ENCODE measurements at places on chromosomes 1 and 21.

DNA sequence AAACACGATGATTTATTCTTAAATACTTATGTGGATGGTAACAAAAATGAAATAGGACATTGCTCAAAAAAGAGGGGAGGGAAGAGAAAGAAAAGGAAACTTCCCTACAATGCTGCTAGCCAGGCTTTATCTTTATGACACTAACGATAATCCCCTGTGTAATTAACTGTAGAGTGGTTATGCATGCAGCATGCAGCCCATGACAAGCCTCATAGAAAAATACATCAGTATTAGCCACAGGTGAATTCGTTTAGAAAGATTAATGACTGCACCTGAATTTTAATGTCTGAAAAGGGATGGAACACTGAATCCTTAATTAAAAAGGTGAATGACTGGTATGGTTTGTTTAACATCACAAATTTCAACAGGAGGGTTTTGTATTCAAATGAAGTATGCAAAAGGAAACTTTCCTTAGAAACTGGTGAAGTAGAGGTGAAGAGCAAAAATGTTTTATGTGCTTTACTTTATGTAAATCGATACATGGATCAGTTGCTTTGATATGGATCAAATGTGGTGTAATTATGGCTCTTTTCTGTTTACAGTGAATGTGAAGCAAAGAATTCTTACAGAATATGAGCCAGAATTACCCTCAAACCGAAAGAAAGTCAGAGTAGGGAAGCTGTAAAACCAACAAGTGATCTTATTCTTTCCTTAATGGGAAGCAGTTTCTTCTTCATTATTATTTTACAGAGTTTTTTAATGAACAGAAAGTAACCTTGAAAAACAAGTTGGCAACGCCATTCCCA, 569.6 kb upstream of the ADGRL2 start:
- no peak for DNase-seq

DNA sequence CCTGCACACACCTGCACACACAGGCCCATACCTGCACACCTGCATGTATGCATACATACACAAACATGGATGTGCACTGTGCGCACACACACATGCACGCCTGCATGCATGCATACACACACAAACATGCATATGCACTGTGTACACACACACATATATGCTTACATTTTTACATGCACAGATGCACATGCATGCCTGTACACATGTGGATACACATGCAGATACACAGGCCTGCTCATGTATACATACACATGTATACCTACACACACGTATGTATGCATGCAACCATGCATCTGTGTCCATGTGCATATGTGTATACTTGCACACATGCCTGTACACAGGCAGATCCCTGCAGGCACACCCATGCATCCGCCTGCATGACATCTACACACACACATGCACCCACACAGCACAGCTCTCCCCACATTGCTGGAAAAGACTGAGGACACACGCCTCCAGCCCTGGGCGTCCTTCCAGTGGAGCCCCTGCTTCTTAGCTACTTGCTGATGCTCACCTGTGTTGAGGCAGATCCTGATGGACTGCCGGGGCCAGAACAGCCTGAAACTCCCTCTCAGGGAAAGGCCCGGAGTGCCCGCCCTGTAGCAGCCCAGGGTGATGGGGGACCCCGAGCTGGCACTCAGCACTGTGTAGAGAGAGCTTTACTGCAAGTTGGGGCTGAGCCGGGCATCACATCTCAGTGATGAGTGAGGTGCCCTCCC, 28.6 kb downstream of the KRTAP10-1 start:
- no peak for DNase-seq

GRCh38 chr1:165376811-165377311, 20.3 kb upstream of the LMX1A start:
- no peak for DNase-seq

- no peak for DNase-seq
Measured at GRCh38 chr1:8554956-8555534, 237.1 kb downstream of the SLC45A1 start.

DNA sequence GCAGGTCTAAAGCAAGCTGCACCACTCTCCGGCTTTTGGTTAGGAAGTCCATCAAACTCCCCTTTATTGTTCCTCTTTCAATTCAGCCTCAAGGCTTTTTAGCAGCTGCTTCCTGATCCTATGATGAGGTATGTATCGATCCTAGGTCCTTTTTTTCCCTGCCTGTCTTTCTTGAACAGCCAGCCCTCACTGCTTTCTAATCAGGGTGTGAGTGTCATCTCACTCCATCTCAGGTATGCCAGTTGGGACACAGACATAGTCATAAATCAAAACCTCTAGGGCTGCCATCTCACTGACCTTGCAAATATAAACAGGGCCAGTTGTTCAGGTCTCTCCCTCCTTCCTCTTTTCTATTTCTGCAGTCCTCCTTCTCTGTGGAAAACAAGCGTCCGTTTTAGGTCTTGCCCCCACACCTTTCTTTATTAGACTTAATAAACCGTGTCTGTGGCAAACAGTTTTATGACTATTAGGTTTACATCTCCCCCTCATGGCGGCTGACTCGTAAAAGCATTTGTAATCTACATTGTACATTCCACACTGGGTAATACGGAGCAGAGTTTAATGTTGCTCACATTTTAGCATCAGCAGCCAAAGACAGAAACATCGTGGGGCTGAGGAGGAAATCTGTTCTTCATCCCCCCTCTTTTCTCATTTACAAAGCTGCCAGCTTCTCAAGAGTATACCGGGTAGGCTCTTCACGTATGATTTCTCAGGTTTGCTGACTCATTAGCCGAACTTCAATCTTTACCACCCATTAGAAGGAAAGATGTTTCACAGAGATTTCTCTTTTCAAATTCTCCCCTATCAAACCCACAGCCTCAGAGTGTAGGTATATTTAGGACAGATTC, 11.6 kb downstream of the STYXL2 start:
- DNase-seq, result no peak

DNA sequence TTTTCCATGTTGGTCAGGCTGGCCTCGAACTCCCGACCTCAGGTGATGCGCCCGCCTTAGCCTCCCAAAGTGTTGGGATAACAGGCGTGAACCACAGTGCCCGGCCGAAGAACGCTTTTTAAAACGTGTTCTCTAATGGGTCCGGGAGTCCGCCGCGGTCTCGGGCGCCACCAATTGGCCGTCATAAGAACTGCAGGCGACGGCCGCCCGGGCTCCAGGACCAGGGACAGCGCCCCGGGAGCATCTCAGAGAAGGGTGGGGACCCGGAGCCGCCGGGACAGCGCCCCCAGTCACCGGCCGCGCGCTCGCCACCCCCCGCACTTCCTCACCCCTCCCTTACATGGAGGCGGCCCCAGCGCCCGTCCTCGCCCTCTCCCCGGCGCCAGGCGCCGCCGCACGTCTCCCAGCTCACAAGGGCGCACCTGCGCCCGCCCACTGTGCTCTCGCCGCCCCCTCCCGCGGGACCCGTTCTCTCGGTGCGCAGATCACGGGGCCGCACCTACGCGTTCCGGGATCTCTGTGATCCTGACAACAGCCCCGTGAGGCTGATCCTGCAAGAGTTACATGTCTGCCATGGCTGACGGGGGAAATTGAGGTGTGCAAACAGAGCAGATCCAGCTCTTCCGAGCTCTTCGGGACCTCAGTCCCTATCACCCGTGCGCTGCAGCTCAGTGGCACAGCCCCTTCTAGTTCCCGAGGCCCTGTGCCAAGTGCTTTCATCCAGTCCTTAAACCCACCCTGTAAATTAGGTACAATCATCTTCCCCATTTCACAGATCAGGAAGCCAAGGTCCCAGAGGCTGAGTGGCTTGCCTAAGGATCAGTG, 9.8 kb downstream of the RAP1GAP start:
- DNase-seq, result peak; percentile 74

GRCh38 chr1:31814631-31815306, 1.1 kb downstream of the SPOCD1 start:
- no peak for DNase-seq

GRCh38 chr1:207644166-207644851, 624 bp upstream of the CR1L start:
- no peak for DNase-seq

DNA sequence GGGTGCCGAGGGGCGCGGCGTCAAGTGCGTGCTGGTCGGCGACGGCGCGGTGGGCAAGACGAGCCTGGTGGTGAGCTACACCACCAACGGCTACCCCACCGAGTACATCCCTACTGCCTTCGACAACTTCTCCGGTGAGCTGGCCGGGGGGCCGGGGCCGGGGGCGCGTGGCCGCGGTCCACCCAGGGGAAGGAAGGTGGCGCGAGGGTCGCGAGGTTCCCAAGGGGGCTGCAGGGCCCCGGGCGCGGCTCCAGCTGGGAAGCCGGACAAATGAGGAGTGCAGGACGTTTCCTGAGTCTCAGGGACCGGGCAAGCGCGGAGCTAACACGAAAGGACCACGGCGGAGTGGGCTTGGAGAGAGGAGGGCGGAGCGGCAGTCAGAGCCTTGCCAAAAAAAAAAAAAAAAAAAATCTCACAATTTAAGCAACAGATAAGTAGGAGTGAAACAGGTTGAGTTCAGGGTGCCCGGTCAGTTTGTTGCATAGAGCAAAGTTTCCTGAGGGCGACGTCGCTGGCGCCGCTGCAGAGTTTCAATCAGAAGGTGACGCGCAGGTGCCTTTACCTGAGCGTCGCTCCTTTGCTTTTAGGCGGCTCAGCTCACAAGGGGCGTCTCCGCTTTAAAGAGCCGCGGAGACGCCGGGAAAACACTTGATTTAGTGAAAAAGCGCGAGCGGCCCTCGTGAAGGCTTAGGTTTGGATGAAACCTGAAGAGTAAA, 750 bp downstream of the RHOU start:
- DNase-seq, result peak; percentile 30

Measured in CD4-positive, alpha-beta T cell treated with Interleukin-15 for 4 hours (primary cell).